B cell (primary cell): ENCODE measurements at places on chromosomes 1 and 21. TPM values are rescaled to one million over a fixed set of nuclear protein-coding genes. Genes with fewer than 3 reads are reported as not detected.

DNA sequence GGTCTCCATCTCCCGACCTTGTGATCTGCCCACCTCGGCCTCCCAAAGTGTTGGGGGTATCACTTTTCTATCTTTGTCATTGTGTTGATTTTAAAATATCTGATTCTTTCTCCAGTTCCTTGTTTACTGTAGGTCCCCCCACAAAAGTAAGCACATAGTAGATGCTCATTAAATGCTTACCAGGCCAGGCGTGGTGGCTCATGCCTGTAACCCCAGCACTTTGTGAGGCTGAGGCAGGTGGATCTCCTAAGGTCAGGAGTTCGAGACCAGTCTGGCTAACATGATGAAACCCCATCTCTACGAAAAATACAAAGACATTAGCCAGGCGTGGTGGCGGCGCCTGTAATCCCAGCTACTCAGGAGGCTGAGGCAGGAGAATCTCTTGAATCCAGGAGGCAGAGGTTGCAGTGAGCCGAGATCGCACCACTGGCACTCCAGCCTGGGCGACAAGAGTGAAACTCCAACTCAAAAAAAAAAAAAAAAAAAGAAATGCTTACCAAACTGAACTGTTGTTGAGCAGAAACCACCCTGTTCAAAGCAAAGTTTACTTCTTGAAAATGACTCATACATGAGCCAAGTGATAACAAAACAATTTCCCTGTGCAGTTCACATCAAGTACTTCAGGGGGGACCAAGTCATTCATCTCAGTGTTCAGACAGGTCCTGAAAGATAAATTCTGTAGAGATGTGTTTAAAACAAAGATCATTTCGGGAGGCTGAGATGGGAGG is 24.3 kb upstream of the NID1 start:
- H3K4me3 ChIP-seq = no peak overlapping the region
- no peaks in the 10 kb centered on the region for H3K4me1 ChIP-seq
- DNase-seq = no peak
- no peaks in the 10 kb centered on the region for H3K36me3 ChIP-seq

PDZK1 gene
- 0.22 TPM in 1 of 2 replicates, not detected in the other for polyA plus RNA-seq

C1orf185 gene
- polyA plus RNA-seq = not detected in 2 replicates

GRCh38 chr1:109523706-109524105 is 14.2 kb upstream of the AMIGO1 start:
- no peaks in the 10 kb centered on the region for H3K27me3 ChIP-seq
- no peak overlapping the region for H3K4me3 ChIP-seq
- DNase-seq = no peak
- H3K36me3 ChIP-seq = no peaks in the 10 kb centered on the region

ANKRD65 gene
- 0.12 TPM in 1 of 2 replicates, not detected in the other for polyA plus RNA-seq

PLA2G2F gene
- not detected in 2 replicates for polyA plus RNA-seq

GRCh38 chr21:42411197-42411869 is 7.6 kb downstream of the UBASH3A start:
- H3K27ac ChIP-seq = no peak overlapping the region
- peaks cover 16% of the 10 kb centered on the region for H3K4me1 ChIP-seq
- H3K36me3 ChIP-seq = no peaks in the 10 kb centered on the region
- H3K27me3 ChIP-seq = no peaks in the 10 kb centered on the region

CD1E gene
- 0.33 TPM in 1 of 2 replicates, not detected in the other for polyA plus RNA-seq

GRCh38 chr1:91623020-91623419 is 122.4 kb downstream of the CDC7 start:
- H3K4me3 ChIP-seq = no peak overlapping the region
- H3K27me3 ChIP-seq = no peaks in the 10 kb centered on the region
- H3K4me1 ChIP-seq = no peaks in the 10 kb centered on the region
- H3K36me3 ChIP-seq = no peaks in the 10 kb centered on the region
- no peak overlapping the region for H3K27ac ChIP-seq
